Femur (tissue), 1 donor: ENCODE measurements at places on chromosomes 1 and 21.

DNA sequence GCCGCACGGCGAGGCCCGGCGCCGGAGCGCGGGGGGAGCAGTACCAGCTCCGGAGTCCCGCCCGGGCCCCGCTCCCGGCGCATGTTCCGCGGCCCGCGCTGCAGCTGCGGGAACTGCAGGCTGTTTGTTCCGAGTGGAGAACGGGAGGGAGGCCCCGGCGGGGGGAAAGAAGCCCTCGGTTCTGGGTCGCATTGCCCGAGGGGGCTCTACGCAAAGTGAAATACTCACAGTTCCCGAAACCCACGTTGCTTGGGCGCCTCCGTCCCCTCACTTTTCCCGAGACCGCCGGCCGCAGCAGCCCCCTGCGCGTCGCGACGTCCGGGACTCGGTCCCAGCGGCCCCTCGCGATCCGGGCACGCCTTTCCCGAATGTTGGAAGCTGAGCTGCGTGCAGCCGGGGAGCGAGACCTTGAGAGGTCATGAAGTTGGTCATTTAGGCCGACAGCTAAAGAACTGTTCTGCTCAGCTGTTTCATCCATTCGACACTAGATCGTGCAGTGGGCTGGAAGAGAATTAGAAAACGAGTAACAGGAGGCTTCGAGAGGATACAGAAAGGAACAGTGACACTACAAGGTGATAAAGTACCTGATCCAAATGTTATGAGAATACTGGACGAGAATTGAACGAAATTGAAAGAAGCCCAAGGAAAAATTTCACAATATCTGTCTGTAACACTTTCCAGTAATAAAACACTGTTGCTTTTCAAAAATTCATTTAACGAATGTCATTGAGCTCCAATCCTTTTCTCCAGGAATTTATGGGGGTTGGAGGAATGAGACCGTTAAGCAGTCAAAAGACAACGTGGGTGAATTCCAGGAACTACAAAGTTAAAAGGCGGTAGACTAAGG is 657 bp upstream of the LIN9 start:
- no peak for DNase-seq

GRCh38 chr21:17185674-17186073 is 327.2 kb upstream of the CXADR start:
- DNase-seq, result no peak

GRCh38 chr1:26853156-26853555 is 9.8 kb upstream of the SFN start:
- DNase-seq, result peak; percentile 77

DNA sequence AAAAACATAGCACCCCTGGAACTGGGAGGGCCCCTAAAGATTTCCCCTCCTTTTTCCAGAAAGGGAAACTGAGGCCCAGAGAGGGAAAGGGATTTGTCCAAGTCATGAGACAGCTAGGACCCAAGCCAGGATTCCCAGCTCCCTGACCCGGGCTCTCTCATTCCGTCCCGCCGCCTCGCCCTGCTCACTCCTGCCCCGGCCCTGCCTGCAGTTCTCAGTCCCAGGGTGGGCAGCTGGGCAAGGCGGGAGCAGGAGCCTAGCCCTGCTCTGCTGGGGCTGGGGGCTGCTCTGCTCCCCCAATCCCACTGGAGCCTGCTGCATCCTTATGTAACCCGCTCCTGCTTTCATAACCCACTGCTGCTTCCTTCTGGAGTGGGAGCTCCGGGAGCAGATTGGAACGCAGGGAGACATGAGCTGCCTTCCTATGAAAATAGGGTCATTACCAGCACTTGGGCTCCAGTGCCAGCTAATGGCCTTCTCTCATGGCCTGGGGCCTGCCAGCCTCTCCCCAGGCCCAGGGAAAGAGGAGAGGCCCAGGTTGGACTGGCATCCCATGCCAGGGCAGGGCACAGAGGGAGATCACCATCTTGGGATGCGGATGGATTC is 84.5 kb downstream of the CAMK2N1 start:
- peak; percentile 3 for DNase-seq

DNA sequence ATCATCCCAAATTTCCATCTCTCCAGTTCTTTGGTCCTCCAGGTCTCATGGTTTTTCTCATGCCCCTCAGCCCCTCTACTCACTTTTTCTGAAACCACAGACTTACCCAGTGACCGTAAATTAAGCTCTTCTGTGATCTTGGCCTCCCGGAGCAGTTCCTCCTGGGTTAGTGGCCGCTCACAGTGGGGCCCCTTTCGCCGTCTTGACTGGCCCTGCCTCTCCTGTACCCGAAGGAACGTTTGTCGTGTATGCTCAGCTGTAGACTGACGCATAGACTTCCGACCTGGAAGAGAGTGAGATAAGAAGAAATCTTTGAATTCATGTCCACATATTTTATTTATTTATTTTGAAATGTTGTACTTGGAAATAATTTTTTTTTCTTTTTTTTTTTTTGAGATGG is 5.8 kb downstream of the VPS72 start:
- no peak for DNase-seq

- DNase-seq, result no peak
These were observed 40.5 kb upstream of the SRP9 start for GRCh38 chr1:225737161-225737560.

DNA sequence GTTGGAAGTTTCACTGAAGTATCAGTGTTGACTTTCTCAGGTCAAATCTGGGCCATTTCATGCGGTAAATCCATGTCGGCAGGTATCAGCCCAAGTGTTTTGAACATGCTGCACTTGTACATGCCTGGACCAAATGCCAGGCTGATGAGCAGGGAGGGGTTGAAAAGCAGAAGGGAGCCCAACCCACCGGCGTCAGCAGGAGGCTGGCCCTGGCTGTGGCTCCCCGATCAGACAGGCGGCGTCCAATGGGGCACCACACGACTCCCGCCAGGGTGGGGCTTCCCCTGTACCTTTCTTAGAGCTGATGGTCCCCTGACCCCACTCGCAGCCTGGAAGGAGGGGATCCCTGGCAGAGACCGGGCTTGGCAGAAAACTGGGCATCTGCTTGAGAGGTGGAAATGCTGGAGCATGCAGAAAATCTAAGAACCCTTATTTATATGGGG is 540.0 kb downstream of the KIF26B start:
- no peak for DNase-seq

DNA sequence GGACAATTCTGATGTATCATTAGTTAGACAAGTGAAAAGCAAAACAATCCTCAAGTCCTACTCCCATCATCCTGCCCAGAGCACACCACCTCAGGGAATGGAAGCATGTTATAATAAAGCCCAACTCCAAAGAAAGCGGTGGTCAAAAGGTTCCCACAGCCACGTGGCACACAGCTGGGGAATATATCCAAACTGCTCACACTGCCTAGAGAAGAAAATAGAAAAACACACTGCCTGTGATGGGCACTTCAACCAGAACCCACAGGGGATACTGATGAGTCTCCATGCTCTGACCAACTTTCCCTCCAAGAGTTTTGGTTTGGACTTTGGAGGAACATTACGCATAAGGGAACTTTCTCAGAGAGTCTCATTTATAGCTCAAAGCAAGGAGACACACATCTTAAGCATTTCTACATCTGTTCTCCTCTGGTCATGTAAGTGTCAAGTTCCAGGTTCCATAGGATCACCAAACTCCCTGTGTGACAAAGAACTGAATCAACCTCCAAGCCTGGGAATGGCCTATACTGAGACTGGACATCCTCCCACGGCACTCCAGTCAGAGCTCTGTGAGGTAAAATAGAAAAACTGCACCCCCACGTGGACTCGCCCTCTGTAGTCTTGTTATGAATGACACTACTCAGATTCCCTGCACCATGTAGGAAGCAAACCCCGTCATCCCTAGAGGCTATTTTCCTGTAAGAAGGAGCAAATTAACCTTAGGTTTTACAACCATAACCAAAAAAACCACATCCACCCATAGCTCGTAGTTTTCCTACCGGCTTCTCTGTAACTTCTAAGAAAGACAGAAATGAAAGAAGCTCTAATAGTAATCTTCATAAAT is 12.2 kb downstream of the DSTYK start:
- DNase-seq, result peak; percentile 57

DNA sequence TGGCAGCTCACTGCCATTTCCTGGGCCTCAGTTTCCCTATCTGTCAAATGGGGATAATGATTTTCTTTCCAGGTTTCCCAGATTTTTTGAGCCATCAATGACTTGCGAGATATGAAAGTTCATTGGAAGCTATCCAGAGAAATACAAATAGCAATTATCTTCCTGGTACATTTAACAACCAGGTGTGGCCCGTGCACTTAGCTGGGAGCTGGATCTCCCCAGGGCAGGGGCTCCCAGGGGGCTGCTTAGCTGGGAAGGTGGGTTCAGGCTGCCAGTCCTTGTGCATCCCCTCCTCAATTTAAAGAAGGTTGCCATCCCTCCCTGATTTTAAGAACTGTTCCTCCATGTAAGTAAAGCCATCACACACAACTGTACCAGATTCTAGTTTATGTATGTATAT is 3.6 kb upstream of the TMEM54 start:
- DNase-seq, result no peak

GRCh38 chr1:204888294-204888693 is 17.6 kb downstream of the NFASC start:
- no peak for DNase-seq

DNA sequence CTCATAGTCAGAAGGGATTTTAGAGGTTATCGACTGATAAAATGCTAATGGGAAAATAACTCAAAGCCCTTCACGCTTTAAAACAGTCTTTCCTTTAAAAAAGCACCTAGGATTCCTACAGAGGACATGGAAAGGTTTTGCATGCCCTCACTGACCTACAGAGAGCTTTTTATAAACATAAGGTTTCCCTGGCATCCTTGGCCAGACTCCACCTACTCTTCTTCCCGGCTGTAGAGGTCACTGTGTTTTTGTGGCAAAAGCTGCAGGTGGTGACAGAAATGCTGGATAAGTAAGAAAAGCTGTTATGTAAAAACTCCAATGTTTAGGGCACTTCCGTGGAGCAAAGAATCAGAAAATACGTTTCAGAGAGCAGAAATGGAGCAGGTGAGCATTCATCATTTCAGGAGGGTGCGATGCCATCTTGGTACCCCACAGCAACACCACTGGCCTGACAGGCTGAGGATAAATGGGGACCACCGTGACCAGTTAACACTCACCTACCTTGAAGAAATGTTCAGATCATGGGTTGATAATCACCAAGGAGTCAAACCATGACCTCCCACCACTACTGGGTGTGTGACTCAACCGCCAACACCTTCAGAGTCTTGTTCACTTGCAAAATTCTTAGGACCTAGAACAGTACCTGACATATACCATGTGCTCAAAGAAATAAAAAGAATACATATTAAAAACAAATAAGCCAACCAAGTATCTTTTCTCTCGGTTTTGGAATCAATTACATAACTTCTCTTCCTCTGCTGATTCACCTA is 46.6 kb downstream of the SSBP3 start:
- DNase-seq, result no peak

- DNase-seq, result peak; percentile 29
These were observed 81.3 kb downstream of the NEK7 start for GRCh38 chr1:198238121-198238520.

GRCh38 chr1:190104961-190105360 is 372.7 kb downstream of the BRINP3 start:
- DNase-seq, result no peak

DNA sequence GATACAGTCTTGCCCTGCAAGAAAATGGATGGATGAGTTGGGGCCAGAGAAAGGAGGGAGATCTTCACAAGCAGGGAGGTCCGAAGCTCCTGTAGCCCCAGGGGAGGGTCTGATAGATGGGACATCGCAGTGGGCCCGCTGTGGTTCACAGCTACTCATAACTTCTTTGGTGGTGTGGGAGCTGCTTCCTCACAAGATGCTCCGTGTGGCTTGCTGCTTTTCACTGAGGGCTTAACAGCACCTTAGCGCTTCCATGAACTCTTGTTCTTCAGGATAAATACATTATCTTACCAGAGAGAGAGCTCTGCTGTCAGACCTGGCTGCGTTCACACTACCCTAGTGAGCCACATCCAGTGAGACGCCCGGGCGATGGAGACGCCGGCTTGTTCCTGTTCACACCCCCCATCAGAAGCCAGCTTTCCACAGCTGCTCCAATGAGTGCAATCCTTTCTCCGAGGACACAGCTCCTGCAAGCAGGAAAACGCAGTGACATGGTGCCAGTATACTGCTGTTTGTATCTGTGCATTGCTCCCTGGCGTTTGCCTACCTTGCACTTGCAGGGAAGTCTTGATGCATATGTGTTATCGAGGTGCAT is 599.8 kb downstream of the AJAP1 start:
- DNase-seq, result no peak
